Substantia nigra (tissue), 51 donors: ENCODE measurements at places on chromosomes 6 and 20.
A peak's percentile ranks its signal among the peaks of the same experiment; 100 is the strongest.

GRCh38 chr20:35729836-35730582 lies 12.1 kb downstream of the RBM39 start:
- no peak for DNase-seq

DNA sequence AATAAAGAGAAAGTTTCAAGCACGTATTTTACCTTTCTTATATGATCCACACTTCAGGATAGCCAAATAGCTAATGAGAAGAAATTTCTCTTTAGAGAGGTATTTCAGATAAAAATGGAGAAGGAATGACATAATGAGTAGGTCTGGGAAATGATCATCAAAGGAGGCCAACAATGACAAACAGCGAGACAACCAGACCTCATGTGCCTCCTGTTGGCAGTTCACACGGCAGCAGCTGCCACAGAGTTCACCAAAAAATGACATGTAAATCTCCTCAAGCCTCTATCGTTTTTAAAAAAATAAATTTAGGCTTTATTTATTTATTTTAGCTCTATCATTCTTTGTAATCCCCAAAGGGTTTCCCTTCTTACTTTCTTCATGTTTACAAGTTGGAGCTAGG lies 47.7 kb downstream of the SLC2A12 start:
- DNase-seq, result no peak

GRCh38 chr6:14743474-14744211 lies 502.2 kb upstream of the JARID2 start:
- DNase-seq, result no peak

- no peak for DNase-seq
Measured at GRCh38 chr6:133128191-133128590, 113.0 kb upstream of the EYA4 start.

DNA sequence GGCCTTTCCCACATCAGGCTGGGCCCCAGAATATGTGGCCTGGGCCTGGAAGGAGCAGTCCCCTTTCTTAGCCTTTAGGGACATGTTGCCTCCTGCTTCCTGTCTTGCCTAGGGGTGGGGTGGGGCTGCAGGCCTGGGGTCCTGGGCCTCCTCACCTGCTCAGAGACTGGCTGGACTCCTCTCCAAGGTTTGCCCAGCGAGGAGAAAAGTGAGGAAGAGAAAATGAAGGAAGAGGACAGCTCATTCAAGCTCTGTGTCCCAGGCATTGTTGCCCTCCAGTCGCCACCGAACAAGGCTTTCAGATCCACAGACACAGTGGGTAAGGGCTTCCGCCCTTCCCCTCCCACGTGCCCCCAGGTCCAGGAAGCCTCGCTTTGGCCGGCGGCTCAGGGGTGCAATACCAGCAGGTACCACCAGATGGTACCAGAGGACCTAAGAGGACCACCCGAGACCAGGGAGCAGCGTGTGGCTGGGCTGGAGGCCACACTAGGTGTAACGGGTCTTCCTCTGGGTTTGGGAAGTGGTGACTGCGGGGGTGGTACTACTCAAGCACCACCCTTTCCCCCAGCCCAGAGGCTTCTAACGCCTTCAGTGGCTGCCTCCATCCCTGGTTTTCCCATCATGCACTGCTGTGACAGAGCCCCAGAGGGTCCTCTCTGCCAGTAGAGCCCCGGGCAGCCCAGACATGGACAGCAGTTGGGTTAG lies 5.5 kb upstream of the BAK1 start:
- peak; percentile 79 for DNase-seq

DNA sequence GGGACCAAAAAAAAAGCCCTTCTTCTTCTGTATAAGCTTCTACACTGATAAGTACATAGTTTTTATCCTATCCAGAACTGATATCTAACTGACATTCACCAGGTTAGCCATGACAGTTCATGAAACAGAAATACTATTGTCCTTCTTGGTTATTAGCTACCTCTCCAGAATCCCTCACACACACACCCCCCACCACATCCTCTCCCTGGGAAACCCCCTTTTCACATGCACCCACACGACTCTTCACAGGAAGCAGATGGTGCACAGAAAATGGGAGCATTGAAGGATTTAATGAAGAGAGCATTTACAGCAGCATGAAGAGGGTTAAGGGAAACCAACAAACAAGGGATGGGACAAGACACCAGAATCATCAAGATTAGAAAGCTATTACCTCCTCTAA lies 88.9 kb downstream of the FHL5 start:
- DNase-seq, result no peak

GRCh38 chr6:160278311-160278710 lies 19.7 kb upstream of the SLC22A2 start:
- no peak for DNase-seq

- no peak for DNase-seq
Measured at GRCh38 chr20:38228436-38228835, 32.1 kb downstream of the KIAA1755 start.

DNA sequence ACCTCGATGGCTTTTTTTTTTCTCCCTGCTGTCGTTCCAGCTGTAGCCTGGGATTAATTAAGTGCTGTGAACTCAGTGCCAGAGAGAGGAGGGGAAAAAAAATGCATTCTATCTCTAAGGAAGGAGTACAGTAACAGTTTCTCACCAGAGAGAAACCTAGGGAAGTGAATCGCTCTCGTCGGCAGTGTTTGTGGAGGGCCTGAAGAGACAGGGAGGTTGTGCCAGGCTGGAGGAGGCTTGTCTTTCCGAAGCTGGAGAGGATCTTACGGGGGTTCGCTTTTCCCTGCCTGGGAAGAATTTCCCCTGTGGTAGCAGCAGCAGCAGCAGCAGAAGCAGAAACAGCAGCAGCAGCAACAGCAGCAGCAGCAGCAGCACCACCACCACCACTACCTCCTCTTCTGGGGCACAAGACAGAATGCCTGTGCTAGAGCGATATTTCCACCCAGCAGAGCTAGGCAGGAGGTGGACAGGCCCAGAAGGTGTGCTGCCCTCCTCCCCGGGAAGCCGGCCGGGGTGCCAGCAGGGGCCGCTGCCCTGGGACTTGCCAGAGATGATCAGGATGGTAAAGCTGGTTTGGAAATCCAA lies 186.5 kb downstream of the PDE7B start:
- DNase-seq, result no peak

- no peak for DNase-seq
Measured at GRCh38 chr6:14671261-14671681, 553.7 kb downstream of the CD83 start.

GRCh38 chr6:3380344-3381232 lies 76.3 kb downstream of the SLC22A23 start:
- DNase-seq, result no peak

DNA sequence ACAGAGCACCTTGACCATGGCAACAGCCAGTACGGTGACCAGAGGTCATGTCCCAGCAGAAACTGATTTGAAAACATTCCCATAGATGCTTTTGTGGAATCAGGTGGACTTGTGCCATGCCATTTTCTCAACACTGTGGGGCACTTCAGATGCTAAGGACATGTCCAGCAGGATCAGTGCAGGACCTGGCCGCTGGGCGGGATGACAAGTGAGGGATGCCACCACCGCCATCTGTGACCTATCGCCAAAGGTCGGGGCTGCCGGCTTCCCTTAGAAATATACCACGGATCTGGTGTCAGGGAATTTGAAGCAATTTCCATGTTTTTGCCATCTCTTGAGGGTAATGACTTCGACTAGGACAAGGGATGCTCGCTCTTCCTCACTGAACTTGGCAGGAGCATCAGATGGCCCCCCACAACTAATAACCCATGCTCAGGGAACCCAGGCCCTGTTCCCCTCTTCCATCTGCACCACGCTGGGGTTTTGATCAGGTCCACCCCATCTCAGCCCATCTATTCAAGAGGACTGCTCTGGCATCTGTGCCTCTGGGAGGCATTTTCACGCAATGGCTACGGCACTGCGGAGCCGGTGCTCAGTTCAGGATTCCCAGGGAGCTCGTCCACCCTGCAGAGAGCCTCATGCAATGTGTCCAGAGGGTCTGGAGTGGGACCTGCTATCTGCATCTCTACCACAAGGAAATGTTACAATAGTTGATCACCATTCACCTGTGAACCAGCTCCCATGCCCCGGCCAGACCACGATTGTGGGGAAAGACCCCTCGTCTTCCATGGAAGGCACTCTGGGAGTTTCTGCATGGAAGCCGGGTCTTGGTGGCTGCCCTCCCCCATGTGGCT lies 302.6 kb downstream of the TAF4 start:
- no peak for DNase-seq

- no peak for DNase-seq
Measured at GRCh38 chr20:56698749-56699148, 69.6 kb downstream of the TFAP2C start.

DNA sequence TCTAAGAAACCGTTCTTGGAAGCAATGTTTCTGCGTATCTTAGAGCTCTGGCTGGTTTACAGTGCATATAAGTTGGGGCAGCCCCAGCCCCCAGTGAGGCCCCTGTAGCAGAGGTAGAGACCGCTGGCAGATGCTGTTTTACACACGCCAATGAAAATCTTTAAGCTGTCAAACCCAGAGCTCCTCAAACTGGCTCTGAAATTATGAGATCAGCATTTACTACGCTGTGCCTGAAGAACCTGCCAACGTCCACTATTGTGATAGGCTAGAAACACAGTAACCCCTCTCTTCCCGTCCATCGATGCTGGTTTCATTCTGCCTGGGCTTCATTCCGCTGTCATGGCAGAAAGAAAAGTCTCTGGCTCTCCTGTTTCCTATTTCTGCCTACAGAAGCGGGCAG lies 160.6 kb downstream of the SMOC2 start:
- no peak for DNase-seq

DNA sequence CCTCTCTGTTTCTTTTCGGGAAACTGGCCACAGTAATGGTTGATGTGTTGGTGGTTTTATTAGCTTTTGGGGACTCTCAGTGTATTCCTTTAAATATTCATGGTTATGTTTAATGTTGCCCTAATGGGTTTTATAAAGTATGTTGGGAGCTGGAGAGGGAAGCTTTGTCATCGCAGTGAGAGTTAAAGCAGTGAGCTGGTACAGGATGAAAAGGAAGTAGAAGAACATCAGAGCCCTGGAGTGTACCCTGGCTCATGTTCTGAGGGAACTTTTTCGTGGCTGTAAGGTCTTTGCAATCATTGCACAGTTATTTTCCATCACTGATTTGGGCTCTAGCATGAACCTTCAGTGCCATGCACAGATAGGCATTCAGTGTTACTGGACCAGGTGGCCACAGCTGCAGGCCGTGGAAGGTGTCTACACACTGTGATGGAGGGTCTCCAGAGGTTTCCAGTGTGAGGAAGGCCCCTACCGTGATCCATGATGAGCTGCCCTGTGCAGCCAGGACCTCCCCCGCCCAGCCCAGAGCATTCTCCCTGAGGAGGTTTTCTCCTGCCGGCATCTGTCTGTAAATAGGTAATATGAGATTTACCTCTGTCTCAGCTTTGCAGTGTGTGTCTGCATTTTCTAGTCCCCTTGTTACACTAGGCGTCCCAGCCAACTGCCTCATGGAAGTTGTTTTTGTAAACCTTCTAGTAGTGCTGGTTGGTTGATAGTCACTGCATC lies 22.4 kb upstream of the TMEM217 start:
- no peak for DNase-seq

DNA sequence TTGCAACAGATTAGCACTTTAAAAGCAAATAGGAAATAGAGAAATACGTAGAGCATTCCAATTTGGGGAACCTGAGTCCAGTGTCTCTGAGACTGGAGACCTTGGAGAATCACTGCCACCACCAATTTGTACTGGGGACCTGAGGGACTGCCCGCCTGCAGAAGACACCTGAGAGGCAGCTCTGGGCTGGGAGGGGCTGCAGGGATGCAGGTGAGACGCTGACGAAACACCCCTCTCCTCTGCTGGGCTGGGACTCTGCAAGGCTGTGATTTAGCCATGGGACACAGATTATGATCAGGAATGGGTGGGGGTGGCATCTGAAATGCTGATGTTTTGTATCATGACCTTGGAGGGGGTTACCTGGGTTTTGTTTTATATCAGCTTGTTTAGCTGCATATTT lies 7.0 kb upstream of the APMAP start:
- no peak for DNase-seq

GRCh38 chr6:149438855-149439254 lies 38.8 kb downstream of the SUMO4 start:
- DNase-seq, result no peak

GRCh38 chr6:37036146-37036545 lies 30.7 kb downstream of the FGD2 start:
- no peak for DNase-seq

DNA sequence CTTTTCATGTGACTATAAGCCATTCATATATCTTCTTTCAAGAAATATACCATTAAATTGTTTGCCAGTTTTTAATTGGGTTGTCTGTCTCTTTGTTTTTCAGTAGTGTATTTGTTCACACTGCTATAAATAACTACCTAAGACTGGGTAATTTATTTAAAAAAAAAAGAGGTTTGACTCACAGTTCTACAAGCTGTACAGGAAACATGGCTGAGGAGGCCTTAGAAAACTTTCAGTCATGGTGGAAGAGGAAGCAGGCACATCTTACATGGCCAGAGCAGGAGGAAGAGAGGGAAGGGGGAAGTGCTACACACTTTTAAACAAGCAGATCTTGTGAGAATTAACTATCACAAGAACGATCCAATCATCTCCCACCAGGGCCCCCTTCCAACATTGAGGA lies 255.3 kb downstream of the EPM2A start:
- DNase-seq, result no peak

DNA sequence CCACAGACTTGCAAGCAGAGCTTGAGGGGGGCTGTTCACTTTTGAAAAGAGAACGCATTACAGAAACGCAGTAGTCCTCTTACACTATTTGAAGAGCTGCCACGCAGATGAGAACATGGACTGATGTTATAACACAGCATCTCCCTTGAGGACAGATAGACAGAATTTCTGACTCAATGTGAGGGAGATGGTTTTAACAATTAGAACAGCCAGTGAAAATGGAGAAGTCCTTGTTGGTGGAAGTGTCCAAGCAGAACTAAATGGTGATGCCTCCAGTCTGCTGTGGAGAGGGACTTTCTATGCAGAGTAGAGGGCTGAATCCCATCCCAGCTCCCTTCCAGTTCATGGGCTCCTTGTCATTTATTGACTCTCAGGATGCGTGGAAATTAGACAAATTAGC lies 100.0 kb downstream of the RREB1 start:
- no peak for DNase-seq

DNA sequence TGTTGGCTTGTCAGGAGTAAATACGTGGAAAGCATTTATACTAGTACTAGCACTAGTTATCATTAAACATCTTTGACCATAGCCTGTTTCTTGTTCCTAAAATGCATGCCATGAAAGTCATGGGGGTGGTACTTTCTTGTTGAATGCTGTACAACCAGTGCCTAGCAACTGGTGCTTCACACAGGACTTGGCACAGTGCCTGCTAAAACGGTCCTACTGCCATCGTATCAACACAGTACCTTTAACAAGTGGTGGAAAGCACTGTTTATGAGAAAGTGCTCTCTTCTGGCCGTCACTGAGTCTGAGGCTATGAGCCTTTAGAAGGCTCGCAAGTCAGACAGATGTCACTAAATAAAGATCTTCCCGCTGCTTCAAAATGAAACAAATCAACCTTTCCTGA lies 21.6 kb downstream of the ZNFX1 start:
- DNase-seq, result no peak

DNA sequence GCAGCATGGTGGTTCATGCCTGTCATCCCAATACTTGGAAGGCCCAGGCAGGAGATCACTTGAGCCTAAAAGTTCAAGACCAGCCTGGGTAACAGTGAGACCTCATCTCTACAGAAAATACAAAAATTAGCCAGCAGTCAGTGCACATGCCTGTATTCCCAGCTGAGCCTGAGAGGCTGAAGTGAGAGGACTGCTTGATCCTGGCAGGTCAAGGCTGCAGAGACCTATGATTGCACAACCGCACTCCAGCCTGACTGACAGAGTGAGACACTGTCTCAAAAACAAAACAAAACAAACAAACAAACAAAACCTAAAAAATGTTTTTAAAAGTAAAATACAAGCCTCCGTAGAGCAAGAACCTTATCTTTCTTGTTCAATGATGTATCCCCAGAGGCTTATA lies 6.0 kb downstream of the CEP85L start:
- no peak for DNase-seq

GRCh38 chr6:148793721-148794120 lies 46.9 kb downstream of the UST start:
- no peak for DNase-seq
